Stimulated activated CD8-positive, alpha-beta memory T cell treated with anti-CD3 and anti-CD28 coated beads, Interleukin-4, amount 100 ng/mL, for 4 hours (primary cell): ENCODE measurements at places on chromosomes 16 and 17.
A peak's percentile ranks its signal among the peaks of the same experiment; 100 is the strongest.

DNA sequence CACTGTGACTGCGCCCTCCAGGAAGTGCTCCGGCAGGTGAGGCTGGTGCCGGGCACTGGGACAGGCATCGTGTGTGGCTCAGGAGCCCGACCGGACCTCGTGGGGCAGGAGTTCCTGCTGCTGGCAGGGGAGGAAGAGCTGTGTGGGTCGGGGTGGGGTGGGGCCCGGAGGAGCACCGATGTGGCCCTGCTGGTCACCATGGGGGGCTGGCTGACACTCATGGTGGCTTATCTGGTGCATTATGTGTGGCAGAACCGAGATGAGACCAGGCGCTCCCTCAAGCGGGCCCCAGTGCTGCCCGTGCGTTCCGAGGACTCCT lies 16.8 kb downstream of the LRRC3C start:
- DNase-seq, result no peak

DNA sequence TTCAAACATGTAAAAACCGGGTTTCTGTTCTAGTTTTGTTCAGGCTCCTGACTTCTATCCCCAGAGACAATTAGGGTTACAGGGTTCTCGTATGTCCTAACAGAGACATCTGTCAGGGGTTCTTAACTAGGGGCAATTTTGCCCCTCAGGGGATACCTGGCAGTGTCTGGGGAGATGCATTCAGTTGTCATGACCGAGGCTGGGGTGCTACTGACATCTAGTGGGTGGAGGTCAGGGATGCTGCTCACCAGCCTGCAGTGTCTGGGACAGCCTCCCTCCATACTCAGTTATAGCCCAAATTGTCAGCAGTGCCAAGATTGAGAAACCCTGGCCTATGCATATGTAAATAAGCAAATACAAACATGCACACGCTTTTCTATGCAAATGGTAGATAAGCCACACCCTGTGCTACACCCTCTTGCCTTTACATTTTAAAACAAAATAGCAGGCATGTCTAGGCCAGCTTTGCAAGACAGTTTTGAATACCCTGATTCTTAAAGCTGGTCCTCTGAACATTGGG lies 37.4 kb downstream of the CLEC16A start:
- DNase-seq, result no peak

- DNase-seq, result no peak
Measured at GRCh38 chr17:50114849-50115357, 15.1 kb downstream of the SAMD14 start.

- DNase-seq, result no peak
Measured at GRCh38 chr16:49537924-49538459, 164.4 kb downstream of the C16orf78 start.

- no peak for DNase-seq
Measured at GRCh38 chr17:44314869-44315661, 6.7 kb downstream of the RUNDC3A start.

- no peak for DNase-seq
Measured at GRCh38 chr17:35890774-35891155, 10.6 kb upstream of the CCL5 start.

DNA sequence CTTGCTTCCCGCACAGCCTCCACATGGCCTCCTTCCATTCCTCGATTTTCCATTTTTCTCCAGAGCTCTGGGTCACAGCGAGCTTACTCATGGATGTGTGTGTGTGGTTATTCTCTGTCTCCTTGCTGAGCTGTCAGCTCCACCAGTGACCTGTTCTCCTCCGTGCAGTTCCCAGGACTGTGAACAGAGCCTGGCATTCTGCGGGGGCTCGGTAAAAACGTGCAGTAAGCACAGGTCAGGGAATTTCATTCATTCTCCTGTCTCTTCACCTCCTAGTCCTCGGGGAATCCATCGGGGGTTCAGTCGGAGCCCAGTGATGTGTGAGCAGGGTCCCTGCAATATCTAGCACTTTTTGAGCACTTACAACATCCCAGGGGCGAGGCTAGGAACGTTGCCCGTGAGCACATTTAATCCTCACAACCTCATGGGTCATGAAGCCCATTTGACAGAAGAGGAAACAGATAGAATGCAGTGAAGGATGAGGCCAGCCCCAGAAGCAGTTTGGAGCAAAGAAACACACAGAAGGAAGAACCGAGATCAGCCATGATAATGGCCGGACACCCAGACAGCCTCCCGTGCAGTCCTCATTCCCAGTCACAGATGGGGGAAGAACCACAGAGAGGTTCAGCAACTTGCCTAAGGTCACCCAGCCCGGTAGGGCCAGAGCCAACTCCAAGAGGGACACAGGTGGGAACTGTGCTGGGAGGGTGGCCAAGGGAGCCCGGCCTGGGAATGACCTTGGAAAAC lies 183.2 kb upstream of the GSE1 start:
- DNase-seq, result no peak

DNA sequence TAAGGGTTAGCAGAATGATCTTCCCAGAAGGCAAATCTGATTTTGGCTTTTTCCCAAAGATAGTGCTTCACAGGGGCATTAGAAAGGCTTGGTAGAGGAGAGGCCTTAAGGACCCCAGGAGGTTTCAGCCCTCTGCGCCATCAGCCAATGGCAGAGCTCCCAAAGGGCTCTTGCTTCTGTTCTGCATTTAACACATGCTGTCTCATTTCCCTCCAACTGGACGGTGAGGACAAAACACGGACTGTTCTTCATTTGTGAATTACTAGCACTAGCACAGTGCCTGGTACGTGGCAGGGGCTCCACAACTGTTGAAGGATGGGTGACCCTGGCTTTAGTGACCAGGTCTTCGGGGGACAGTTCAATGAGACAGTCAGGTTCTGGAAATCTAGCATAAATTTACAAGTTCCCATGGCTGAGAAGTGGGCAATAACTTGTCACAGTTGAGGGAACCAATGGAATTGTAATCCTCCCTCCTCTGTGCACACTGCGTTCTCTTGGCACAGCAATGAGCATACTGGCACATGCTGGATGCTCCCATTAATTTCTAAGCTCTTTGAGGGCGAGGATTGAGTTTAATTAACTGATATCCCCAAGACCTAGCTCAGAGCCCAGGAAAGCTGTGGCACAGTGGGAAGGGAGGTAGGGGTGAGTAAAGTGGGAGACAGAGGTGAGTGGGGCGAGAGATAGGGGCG lies 45.4 kb downstream of the COG7 start:
- no peak for DNase-seq

DNA sequence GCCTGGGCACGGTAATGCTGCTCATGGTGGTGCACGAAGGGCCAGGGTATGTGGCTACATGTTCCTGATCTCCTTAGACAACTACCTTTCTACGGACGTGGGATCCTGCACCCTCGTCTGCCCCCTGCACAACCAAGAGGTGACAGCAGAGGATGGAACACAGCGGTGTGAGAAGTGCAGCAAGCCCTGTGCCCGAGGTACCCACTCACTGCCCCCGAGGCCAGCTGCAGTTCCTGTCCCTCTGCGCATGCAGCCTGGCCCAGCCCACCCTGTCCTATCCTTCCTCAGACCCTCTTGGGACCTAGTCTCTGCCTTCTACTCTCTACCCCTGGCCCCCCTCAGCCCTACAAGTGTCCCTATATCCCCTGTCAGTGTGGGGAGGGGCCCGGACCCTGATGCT lies 12.0 kb downstream of the ERBB2 start:
- no peak for DNase-seq

DNA sequence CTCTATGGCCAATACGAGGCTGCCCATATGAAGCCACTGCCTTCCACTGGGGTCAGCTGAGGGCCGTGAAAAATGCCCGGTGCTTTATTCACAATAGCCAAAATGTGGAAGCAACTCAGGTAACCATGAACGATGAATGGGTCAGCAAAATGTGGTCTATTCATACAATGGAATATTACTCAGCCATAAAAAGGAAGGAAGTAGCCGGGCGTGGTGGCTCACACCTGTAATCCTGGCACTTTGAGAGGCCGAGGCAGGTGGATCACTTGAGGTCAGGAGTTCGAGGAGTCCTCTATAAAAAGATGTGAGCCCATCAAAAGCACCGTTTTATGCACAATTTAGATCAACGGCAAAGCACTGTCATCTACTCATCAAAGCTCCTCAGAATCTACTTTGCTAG lies 5.2 kb upstream of the TRAP1 start:
- no peak for DNase-seq

DNA sequence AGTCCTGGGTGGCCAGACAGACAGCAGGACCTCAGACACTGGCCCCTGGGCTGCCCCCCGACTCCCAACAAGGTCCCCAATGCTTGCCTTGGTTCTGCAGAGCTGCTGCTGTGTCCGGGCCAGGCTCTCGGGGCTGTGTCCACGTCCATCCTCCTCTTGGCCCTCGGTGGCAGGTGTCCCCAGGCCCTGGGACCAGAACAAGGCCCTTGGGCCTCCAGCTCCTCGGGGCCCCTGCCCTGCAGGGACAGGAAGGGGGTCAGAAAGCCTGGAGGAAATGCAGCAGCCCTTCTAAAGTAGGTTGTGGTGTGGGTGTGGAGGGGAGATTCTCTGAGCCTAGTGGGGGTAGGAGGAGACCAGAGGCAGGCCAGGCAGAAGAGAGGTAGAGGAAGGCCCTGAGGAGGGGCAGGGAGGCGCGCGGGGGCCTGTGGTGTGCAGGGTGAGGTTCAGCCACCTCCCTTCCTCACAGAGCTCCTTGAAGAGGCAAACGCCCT lies 2.5 kb upstream of the AXIN1 start:
- peak; percentile 36 for DNase-seq

- DNase-seq, result no peak
Measured at GRCh38 chr17:11999696-12000095, 2.4 kb upstream of the ZNF18 start.
